ENCODE measurements at places on chromosomes 3 and 15.

DNA sequence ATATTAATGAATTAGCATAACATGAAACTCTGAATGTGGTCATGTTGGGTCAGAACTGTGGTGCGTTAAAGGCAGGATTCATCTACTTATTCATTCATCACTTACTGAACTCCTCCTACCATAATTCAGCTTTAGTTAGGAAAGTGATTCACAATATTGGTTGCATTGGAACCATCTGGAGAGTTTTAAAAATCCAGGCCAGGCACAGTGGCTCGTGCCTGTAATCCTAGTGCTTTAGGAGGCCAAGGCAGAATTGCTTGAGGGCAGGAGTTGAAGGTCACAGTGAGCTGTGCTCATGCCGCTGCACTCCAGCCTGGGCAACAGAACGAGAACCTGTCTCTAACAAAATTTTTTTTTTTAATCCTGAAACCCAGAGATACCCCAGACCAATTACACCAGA, 44.2 kb upstream of the ATG7 start:
- no peak for DNase-seq

- no peak for DNase-seq
Observed at GRCh38 chr15:59532770-59533379, 78.7 kb upstream of the GCNT3 start.

DNA sequence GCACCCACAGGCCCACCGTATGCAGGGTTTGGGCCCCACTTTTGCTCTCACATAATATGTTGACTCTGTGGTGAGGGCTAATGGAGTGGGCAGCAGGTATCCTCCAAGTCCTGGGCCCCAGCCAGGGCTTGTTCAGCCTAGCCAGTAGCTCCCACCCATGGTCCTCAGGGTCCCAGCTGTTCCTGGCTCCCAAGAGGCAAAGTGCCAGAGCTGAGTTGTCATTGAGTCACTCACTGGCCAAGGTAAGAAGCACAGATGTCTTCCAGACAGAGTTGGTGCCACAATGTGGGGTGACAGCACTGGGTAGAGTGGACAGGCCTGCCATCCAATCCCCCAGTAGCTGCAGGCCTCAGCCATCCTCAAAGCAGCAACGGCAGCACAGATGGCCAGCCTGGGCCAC, 4.3 kb downstream of the SHF start:
- DNase-seq = no peak

GRCh38 chr3:170003881-170004356, 33.9 kb upstream of the GPR160 start:
- DNase-seq = no peak

GRCh38 chr3:156483426-156483825, 71.5 kb downstream of the SSR3 start:
- no peak for DNase-seq

GRCh38 chr3:47291158-47291753, 8.5 kb downstream of the KLHL18 start:
- no peak for DNase-seq

DNA sequence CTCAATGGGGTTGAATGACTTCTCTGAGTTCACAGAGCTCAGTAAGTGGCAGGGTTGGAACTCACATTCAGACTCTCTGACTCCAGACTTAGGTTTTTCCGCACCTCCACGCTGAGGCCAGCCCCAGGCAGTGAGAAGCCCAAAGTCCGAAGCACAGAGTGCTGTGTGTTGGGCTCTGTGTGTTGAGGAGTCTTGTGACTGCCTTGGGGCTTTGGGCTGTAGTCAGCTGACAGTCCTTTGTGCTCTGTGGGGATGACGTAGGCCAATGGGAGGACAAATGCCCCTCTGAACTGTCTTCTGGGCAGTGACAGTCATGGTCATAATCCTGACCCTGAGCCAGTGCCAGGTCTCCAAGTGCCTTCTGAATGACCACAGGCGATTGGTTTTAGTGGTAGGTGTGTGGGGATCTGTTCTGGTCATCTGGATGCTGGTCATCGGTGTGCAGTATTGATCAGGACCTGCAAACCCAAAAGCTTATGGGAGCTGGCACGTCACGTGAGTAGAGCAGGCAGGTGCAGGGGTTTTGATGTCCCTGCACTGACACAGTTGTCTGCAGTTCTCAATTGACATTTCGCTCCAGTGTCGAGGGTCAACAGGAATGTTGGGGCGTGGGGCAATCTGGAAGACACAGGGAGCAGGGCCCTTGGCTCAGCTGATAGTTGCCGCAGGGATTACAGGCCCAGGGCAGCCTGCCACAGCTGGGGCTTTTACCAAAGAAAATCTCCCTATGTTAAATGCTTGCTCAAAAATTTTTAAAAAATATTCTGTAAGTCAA, 45.3 kb downstream of the CAPN3 start:
- no peak for DNase-seq

GRCh38 chr3:177257625-177258024, 60.3 kb upstream of the TBL1XR1 start:
- no peak for DNase-seq

DNA sequence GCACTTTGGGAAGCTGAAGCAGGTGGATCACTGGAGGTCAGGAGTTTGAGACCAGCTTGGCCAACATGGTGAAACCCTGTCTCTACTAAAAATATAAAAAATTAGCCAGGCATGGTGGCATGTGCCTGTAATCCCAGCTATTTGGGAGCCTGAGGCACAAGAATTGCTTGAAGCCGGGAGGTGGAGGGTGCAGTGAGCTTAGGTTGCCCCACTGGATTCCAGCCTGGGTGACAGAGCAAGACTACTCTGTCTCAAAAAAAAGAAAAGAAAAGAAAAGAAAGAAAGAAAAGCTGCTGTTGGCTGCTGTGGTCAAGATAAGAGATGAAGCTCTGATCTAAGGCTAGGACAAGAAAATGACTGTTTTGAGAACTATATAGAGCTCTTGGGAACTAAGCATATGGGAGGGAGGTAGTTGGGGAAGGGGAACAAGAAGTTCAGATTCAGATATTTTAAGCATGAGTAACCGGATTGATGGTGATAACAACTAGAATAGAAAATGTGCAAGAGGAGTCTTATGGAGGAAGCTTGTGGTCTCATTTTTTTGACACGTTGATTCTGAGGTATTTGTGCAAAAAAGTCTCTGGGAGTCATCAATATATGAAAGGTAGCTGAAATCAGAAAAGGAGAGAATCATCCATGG, 25.7 kb downstream of the DNAH12 start:
- DNase-seq = no peak

DNA sequence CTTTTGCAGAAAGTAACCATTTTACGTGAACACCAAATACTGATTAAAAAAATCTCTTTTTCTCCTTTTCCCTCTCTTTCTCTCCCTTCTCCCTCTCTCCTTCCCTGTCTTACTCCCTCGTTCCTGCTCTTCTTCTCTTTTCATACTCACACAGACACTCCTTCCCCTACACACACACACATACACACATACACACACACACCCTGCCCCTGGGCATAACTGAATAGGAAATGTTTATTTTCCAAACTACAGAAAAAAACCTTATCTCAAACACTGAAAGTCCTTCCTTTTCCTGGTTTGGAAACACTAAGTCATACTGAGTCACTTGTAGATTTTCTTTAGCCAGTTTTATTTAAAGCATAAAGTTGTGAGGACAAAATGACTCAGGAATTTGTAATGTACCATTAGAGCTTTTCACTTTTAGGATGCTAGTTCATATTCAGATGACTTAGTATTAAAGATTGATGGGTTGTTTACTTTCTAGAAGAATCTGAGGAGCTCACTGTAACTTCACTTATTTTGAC, 62.4 kb downstream of the MBNL1 start:
- DNase-seq = no peak

- no peak for DNase-seq
Observed at GRCh38 chr3:161171113-161171512, 50.0 kb upstream of the NMD3 start.

- DNase-seq = no peak
Observed at GRCh38 chr3:141331377-141332318, 36.7 kb upstream of the ZBTB38 start.

DNA sequence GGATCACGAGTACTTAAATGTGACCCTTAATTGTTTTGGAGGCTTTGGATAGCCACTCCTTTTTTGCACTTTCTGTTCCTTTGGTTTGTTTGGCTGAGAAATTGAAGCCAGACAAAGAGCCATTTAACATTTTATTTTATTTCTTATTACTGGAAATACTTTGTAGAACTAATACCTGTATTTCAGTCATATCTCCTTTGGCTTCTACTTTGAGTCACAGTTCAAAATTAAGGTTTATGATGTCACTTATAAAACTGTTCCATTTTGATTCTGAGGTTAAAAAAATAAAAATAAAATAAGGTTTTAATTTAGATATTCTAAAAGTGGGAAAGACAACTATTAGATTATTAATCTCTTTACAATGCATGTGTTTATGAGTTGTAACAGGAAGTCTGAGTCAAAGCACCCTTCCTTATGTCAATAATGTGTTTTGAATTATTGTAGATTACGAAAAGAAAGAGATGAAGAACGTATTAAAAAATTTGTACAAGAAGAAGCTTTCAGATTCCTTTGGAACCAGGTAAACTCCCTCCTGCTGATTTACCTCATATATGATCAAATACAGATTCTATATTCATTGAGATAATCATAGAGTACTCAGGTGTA, 16.9 kb upstream of the NXPE3 start:
- no peak for DNase-seq

GRCh38 chr3:120129718-120130513, 35.7 kb upstream of the GSK3B start:
- no peak for DNase-seq

GRCh38 chr3:84566256-84566655, 392.5 kb upstream of the CADM2 start:
- no peak for DNase-seq

- no peak for DNase-seq
Observed at GRCh38 chr3:145094355-145094941, 1066.5 kb downstream of the PLOD2 start.

DNA sequence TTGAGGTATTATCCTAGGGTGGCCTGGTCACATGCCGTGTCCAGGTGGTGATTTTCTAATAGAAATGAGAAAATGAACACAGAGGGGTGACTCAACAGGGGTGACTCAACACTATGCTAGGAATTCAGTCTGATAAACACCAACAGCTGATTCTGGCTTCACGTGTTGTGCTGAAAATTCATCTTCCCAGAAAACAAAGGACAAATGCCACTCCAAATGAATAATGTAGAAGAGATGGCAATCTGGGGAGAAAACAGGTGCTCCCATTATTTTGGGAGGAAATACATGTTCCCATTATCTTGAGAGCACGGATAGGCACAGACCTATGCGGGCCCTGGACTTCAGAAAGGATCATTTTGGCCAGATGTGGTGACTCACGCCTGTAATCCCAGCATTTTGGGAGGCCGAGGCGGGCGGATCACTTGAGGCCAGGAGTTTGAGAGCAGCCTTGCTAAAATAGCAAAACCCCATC, 101.2 kb upstream of the MEX3B start:
- DNase-seq = no peak

DNA sequence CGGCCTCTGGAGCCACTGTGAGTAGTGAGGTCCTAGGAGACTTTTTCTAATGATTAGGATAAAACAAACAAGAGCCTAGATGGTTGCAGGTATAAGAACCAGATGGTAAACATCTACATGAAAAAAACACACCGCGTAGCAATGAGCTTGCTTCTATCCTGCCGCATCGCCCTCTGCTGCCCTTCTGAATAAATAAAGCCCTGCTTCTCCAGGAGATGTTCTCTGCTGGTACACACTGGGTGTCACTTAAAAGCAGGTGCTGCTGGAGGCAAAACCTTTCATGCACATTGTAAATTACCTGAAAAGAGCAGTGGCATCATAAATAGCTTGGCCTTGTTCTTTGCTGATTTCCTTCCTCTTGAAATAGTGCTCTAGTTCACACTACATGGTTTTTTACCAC, 164.4 kb upstream of the TOPAZ1 start:
- DNase-seq = no peak

DNA sequence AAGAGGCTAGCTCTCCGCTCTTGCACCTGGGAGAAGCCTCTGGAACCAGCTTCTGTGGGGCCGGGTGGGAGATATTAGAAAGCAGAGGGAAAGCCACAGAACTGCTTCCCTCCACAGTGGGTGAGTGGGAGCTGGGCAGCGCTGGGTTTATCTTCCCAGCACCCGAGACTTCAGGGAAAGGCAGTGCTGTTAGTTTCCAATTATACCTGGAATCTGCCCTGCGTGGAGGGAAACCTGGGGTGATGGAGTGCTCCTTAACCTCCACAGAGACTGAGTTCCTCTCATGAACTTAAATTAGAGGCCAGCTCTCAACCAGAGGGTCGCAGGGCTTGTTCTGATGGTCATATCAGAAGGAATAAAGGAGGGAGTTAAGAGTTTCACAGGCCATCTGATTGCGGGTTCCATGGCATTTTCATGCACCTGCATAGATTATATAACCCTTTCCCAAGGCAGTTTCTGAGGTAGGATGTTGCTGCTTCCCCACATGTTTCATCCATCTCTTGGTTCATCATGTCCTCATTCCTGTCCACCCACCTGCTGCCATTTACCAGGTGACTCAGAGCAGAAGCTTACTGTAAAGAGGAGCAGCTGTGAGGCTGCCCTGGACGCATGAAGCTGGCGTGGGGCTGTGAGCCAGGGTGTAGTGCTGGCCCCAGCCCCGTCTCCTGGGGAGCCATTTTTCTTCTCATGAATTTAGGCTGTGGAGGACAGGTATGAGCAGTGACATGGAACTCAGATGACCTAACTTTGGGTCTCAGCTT, 42.5 kb downstream of the CA12 start:
- DNase-seq = no peak

DNA sequence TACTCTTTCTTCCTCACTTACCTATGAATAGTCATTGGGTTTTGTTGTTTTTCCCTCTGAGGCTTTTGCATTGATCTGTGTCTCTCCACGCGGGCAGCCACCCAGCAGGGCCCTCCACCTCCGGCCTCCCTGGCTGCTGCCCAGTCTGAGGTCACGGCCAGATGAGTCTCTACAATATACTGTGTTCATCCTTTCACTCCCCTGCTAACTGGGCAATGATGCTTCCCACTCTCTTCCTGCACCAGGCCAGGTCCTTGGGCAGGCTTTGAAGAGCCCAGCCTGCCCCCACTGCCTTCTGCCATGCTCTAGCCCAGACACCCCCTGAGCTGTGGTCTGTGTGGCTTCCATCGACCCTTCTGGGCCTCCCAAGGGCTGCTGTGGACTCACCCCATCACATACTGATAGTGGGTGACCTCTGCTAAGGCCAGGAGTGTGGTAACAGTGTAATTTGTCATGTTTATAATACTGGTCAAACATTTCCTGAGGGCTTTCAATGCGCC, 18.0 kb downstream of the PDIA5 start:
- DNase-seq = no peak

DNA sequence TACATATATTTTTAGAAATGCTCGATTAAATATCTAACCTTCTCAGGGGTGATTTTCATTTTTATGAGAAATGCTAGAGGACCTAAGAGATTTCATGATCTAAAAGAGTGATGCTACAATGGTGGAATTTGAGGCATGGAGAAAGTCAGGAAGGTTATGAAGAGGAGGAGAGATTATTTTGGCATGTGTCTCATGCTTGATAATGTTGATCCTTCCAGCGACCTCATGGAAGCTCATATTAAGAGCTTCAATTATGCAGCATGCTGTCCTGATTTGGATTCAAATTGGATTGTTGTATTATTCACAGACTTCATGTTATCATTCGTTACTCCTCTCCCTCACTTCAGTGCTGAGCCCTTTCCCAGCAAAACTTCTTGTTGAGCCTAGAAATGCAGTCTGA, 112.5 kb downstream of the RAP2B start:
- DNase-seq = no peak

- DNase-seq = no peak
Observed at GRCh38 chr3:70988111-70988510, 595.4 kb downstream of the FOXP1 start.

GRCh38 chr3:123750209-123750608, 133.9 kb downstream of the MYLK start:
- no peak for DNase-seq

- DNase-seq = no peak
Observed at GRCh38 chr3:156516284-156516683, 38.6 kb downstream of the SSR3 start.

- DNase-seq = no peak
Observed at GRCh38 chr3:35383216-35383615, 256.1 kb upstream of the ARPP21 start.

All from stimulated activated CD8-positive, alpha-beta memory T cell treated with anti-CD3 and anti-CD28 coated beads, Interleukin-15, amount 100 ng/mL, for 24 hours (primary cell).